ENCODE measurements at places on chromosomes 6 and 20.

GRCh38 chr6:44667226-44667625, 279.7 kb downstream of the CDC5L start:
- DNase-seq = peak; percentile 98

DNA sequence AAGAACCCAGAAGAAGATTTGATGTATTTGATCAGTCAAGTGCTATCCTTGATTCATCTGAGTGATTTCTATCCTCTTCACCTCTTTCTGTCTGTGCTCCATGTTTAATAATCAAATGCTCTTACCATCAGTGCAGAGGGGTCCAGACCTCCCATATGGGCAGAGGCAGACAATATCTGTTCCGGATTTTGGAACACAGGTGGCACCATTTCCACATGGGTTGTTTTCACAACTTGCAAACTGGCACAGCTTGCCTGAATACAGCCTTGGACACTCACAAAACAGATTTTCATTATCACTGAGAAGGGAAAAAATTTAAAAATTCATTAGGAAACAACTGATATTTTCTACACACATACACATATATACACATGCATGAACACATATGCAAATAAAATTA, 228.5 kb downstream of the PHF3 start:
- no peak for DNase-seq

DNA sequence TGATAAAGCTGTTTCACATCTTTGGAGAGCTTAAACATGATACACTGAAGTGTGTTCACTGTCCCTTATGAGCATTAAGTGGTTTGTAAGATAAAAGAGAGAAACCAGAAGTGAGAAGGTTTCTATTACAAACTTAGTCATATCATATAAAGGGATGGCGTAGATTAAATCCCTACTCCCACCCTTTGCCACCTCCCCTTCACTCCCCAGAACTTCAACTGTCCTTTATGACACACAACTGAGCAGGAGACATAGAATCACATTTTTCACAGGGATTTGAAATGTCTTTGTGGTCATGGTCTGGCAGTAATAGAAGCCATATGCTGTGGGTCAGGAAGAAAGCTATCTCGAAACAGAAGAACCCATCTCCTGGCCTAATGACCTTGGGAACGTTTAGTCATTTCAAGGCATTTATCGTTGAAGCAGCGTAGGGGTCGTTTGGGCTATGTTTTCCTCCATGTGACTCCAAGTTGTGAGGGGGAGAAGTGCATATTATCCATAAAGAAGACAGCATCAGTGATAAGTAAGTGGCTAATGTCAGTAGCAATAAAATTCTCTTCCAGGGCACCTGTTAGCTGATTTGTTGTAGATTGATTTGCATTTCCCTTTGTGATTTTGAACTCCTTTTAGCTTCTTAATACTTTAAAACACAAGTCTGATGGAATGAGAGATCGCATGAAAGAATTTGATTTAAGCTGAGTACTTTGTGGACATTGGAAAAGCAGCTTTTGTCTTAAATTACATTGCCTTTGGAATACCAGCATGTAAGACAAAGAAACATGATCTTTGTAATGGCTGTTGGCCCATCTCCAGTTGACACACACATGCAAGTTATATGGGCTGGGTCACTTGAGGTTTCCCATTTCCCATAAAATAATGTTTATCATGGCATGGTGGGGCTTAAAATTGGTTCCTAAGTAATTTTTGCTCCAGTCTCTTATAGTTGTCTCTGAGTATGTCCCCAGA, 501.5 kb upstream of the FLRT3 start:
- DNase-seq = peak; percentile 58

GRCh38 chr6:107618672-107619071, 128.8 kb downstream of the SOBP start:
- DNase-seq = no peak

GRCh38 chr20:44080646-44081267, 106.2 kb downstream of the JPH2 start:
- DNase-seq = peak; percentile 47

GRCh38 chr6:37679539-37680476, 17.9 kb downstream of the MDGA1 start:
- DNase-seq = no peak

GRCh38 chr6:41065550-41066026, 6.6 kb downstream of the OARD1 start:
- DNase-seq = no peak
